Naive thymus-derived CD4-positive, alpha-beta T cell (primary cell): ENCODE measurements at places on chromosomes 13 and 19. TPM values are rescaled to one million over a fixed set of nuclear protein-coding genes. Genes with fewer than 3 reads are reported as not detected.

WDR83 gene
- total RNA-seq = 9.1 TPM

OR7G3 gene
- total RNA-seq = not detected

ERICH4 gene
- total RNA-seq = not detected

ZNF331 gene
- 68.0 TPM for total RNA-seq

ZNF730 gene
- total RNA-seq = not detected

PRSS57 gene
- not detected for total RNA-seq

PSG11 gene
- not detected for total RNA-seq

CYSLTR2 gene
- total RNA-seq = 6.5 TPM

ACER1 gene
- 0.78 TPM for total RNA-seq

DNA sequence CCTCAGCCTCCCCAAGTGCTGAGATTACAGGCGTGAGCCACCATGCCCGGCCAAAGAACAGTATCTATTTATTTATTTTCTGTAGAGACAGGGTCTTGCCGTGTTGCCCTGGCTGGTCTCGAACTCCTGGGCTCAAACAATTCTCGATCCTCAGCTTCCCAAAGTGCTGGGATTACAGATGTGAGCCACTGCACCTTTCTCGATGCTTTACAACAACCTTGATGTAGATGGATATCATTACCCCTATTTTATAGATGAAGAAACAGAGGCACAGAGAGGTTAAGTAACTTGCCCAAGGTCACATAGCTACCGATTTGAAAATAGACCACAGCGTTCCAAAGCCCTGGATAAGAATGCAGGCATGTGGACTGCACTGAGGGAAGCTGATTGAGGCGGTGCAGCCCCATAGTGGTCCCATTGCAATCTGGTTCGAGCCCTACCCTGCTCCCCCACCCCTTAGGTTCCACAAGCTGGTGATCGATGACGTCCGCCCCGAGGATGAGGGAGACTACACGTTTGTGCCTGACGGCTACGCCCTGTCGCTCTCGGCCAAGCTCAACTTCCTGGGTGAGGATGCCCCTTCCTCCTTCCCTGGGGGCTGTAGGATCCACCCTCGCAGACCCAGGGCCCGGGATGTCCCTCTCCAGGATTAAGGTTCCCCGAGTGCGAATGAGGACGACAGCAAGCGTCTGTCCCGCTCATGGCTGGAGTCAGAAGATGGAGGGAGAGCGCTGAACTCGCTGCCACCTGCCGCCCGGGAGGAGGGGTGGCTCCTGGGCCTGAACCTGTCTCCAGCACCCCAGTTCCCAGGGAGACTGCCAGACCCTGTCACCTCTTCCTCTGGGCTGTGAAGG lies 17.9 kb downstream of the MYBPC2 start:
- no peak for DNase-seq

GRCh38 chr13:45104261-45104660 lies 16.0 kb upstream of the GTF2F2 start:
- DNase-seq = no peak

DNA sequence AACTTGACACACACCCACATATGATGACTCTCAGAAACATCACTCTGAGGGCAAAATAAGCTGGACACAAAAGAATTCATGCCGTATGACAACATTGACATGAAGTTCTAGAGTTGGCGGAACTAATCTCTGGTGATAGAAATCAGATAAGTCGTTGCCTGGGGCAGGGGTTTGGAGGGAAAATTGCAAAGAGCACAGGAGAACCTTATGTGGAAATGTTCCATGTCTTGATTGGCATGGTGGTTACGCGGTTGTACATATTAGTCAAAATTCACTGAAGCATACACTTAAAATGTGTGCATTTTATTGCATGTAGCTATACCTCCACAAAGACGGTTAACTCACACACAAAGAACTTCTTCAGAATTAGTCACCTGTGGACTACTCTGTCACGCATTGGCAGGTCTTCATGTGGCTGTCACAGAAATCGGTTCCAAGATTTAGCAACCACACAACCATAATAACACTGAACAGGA lies 137.8 kb upstream of the GJB6 start:
- no peak for DNase-seq

- no peak for DNase-seq
Observed at GRCh38 chr19:45742969-45743368, 9.7 kb downstream of the MEIOSIN start.

DNA sequence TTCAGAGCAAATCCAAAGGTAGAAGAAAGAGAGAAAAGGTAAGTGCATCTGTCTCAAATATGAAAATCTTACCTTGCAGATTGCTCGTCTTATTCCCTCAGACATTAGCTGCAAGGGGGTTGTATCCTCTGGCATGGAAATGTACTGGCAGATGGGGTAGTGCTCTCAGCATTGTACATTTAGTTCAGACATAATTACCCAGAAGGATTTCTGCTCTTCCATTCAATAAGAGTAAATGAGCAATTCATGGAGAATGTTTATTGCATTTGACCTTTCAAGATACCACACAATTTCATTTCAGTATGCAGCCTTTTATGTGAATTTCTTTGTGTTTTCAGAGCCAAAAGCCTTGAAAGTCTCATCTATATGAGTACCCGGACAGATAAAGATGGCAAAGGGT lies 63.8 kb downstream of the SCEL start:
- no peak for DNase-seq

DNA sequence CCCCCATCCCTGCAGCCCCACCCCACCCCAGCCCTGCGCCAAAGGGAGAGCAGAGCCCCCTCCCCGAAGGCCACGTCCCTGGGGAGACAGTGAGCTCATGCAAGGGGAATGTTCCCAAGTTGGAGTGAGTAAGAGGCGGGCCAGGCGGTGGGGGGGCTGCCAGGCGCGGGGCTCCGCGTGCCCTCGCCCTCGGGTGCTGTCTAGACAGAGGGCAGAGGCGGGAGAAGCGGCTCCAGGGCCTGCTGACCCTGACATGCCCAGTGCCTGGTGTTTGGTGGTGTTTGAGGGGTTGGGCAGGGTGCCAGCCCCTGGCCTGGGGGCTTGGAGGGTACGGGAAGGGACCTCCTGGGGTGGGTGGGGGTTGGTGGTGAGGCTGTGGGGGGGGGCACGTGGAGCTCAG lies 1.0 kb downstream of the FSTL3 start:
- no peak for DNase-seq

DNA sequence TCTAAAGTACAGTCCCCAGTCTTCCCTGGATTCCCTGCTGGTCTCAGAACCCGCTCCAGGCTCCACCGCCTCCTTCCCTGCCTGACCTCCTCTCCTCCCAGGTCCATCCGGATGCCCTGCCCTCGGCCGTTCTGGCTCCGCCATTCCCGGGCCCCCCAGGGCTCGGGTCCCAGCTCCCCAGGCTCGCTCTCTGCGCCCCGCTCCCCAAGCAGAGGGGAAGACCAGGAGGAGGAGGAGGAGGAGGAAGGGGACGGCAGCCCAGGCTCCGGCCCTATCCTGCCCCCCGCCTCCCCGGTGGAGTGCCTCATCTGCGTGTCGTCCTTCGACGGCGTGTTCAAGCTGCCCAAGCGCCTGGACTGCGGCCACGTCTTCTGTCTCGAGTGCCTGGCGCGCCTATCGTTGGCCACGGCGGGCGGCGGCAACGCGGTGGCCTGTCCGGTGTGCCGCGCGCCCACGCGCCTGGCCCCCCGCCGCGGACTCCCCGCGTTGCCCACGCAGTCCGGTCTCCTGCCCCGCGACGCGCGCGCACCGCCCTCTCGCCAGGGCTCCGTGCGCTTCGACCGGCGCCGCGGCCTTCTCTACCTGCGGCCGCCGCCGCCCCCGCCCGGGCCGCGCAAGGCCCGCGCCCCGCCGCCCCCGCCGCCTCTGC lies 647 bp downstream of the RNF225 start:
- no peak for DNase-seq

GRCh38 chr13:44508562-44509077 lies 67.5 kb downstream of the TSC22D1 start:
- no peak for DNase-seq

GRCh38 chr19:6813659-6814058 lies 41.2 kb downstream of the VAV1 start:
- no peak for DNase-seq

- DNase-seq = no peak
Observed at GRCh38 chr13:58921129-58921528, 1242.6 kb downstream of the DIAPH3 start.

DNA sequence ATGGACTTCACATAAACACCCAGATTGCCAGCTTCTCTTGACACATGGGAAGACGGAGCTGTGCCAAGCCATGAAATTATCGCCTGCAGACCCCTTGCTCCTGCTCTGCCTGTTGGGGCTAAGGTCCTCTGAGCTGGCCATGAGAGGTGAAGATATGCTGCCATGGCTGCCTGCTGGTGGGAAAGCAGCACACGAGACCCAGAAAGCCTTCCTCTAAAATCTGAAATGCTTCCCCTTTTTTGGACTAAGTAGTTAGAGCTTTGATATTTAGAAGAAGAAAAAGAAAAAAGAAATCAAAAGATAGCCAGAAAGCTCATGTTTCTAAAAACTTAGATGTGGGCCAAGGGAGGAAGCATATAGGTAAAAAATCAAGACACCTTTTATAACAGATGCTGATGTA lies 11.2 kb downstream of the WDFY2 start:
- DNase-seq = no peak

- DNase-seq = no peak
Observed at GRCh38 chr13:32728327-32728726, 142.1 kb downstream of the PDS5B start.

DNA sequence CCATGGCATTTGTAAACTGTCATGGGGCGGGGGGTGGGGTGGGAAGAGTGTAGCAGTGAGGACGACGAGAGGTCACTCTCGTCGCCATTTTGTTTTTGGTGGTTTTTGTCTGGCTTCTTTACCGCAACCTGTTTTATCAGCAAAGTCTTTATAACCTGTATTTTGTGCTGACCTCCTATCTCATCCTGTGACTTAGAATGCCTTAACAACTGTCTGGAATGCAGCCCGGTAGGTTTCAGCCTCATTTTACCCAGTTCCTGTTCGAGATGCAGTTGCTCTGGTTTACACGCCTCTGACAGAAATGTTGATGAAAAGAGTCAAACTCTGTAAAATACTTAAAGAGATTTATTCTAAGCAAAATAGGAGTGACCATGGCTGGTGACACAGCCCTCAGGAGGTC lies 852.0 kb downstream of the DACH1 start:
- no peak for DNase-seq

DNA sequence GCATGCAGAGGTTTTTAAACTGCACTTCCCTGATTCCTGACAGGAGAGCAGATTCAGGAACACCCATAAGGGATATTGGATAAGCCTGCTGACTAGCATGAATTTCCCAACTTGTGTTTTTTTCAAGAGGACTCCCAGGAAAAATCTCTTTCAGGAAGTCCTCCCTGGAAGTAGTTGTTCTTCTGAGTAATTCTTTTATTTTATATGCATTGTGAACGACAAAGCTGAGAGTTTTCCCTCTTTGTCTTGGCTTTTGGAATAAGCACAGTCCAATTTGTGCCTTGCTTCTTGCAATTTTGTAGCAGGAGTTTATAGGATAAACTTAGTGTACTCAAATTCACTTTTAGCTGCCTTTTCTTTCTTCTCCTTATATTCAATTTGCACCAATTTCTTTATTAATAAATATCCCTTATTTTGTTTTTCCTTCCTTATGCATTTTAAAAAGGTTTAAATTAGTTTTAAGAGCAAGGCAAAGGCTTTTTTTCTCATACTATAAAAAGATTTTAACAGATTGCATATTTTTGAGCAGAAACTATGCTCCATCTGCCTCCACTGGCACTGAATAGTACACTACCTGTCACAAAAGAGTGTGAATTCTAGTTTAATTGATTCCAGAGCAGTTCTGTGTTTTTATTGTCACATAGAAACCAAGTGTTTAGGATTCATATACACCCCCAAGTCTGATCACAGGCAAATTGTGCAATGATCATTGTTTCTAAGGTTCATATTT lies 543.3 kb upstream of the SPRY2 start:
- DNase-seq = no peak

- no peak for DNase-seq
Observed at GRCh38 chr13:34124666-34125306, 306.8 kb downstream of the RFC3 start.

DNA sequence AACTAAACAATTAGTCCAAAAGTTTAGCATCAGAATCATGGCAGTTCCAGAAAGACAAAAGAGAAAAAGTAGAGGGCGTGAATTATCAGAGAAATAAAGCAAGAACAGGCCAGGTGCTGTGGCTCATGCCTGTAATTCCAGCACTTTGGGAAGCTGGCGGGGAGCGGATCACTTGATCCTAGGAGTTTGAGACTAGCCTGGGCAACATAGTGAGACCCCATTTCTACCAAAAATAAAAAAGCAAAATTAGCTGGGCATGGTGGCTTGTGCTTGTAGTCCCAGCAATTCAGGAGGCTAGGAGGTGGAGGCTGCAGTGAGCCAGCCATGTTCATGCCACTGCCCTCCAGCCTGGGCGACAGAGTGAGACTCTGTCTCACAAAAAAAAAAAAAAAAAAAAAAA lies 18.4 kb downstream of the ARL11 start:
- DNase-seq = no peak

DNA sequence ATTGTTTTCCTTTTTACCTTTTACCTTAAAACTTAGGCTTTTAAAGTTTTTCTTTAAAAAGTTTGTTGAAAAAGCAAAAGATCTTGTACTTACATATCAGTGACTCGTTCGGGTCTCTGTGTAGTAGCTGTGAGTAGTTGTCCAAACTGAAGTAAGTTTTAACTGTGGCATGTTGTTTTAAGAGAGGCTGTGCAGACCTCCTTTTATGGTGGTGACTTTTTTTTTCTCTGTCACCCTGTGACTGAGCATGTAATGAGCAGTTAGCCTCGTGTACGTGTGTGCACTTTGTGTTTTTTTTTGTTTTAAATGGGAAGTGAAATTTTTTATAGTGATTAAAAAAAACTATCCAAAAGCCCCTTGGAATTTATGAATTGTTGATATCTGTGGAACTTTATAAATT lies at the start of gene GPR183:
TSS of gene GPR183 (minus strand) at position 153 of the 400 bp plus-strand sequence. CDS start 11,254 bp downstream, outside the sequence.
- DNase-seq = peak; percentile 73

- DNase-seq = no peak
Observed at GRCh38 chr13:23754997-23755396, 134.2 kb downstream of the MIPEP start.

DNA sequence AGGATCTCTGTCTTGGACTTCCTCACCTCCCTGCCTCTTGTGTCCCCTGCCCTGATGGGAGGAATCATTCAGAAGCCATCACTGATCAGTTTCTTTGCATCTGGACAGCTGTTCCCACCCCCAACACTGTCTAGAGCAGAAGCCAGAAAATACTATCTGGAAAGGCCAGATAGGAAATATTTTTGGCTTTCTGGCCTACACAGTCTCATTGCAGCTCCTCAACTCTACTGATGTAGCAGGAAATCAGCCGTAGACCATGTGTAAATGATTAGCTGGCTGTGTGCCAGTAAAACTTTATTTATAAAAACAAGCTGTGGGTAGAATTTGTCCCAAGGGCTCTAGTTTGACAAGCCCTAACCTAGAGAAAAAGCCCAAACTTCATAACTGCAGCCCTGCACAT lies 5.6 kb downstream of the SIGLEC7 start:
- DNase-seq = no peak

GRCh38 chr13:93224535-93224934 lies 2.1 kb upstream of the GPC6 start:
- no peak for DNase-seq

- DNase-seq = no peak
Observed at GRCh38 chr19:17026706-17027534, at the start of gene CPAMD8. Gene CPAMD8, minus strand, starts transcription at chr19:17026810. Its CDS starts 168 bp downstream, at chr19:17026642.

- DNase-seq = no peak
Observed at GRCh38 chr13:113093580-113094409, 11.8 kb upstream of the F7 start.

- no peak for DNase-seq
Observed at GRCh38 chr13:40814803-40815202, 25.4 kb downstream of the SLC25A15 start.
